ENCODE measurements at places on chromosomes 1 and 21.

DNA sequence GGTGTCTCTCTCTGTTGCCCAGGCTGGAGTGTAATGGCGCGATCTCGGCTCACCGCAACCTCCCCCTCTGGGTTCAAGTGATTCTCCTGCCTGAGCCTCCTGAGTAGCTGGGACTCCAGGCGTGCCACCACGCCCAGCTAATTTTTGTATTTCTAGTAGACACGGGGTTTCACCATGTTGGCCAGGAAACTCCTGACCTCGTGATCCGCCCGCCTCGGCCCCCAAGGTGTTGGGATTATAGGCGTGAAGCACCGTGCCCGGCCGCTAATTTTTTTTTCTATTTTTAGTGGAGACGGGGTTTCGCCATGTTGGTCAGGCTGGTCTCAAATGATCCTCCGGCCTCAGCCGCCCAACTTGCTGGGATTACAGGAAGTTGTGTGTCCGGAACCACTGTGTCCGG, 597 bp downstream of the HORMAD1 start:
- DNase-seq = no peak

- peak; percentile 25 for DNase-seq
Observed at GRCh38 chr1:27658951-27659496, 13.0 kb downstream of the IFI6 start.

DNA sequence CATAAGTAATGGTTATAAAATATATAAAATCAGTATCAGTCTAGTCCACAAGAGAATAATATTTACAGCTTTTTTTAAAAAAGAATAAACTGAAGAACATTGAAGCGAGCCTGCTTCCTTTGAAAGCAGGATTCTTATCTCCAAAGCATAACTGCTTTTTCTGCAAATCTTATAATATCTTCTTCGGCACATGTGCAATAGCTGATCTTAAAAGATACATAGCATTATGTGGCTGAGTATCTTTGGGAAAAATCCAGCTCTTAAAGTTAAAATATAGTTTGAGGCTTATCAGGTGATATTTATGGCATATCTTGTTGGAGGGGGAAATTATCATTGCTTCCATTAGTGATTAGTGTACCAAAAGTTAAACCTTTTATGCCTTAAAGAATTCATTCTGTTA, 523.9 kb upstream of the ADGRL4 start:
- no peak for DNase-seq

DNA sequence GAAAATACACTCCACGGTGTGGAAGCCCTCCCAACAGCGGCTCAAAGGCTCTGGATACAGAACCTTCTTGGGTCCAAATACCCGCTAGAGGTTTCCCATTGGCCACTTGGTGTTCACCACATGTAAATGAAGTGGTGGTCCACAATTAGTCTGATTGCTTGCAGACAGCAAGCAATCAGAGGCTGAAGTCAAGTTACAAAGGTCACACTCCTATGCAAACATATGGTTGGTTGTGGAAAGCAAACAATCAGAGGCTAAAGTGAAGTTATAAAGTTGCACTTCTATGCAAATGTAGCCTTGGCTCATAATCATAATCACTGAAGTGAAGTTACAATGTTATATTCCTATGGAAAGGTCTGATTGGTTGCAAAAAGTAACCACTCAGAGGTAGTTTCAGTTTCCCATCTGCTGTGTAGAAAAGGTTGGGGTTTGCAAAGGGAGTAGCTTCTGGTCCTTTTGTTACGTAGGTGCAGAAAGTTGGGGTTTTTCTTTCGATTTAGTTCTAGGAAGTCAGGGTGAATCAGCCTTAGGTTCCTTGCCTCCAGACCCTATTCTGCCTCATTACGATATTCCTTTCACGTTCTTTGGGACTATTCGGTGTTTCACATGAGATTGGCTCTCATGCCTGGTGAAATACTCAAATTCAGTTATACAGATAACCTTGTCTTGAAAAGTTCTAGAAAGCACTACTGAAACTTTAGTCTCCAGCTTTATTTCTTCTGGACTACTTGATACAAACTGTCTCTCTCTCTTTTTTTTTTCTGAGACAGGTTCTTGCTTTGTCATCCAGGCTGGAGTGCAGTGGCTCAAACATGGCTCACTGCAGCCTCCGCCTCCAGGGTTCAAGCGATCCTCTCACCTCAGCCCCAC, 36.7 kb upstream of the MTF2 start:
- no peak for DNase-seq

- no peak for DNase-seq
Observed at GRCh38 chr1:169959686-169960085, 66.0 kb upstream of the SCYL3 start.

DNA sequence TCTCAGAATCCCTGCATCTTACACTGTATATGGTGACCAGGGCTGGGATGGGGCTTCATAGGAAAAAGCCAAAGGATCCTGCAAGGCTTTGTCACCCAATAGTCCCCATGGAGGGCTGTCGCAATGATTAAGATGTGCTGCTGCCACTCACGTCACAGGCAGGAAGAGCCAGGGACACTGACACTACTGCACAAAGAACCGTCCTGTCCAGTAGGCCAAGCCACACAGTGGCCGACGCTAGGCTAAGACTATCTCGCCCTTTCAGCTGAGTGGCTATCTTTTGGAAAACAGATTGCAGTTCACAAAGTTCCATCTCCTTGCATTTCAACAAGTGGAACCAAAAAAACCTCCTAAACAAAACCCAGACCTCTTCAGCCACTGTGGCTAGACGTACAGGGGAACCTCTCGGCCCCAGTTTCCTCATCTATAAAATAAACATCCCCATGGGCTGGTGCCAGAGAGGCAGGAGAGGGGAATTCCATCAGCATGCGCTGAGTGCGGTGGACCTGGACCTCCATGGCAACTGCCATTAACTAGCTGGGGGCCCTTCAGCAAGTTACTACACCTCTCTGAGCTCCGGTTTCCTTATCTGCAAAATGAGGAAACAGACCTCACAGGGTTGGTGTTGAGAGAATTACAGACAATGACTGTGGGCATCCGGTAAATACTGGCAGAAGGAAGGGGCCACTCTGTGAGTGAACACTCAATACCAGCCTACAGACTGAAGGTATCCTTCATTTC, 8.7 kb downstream of the CAPZB start:
- no peak for DNase-seq

All from fibroblast of skin of left quadriceps (primary cell).